RWPE2 (cell line): ENCODE measurements at places on chromosomes 2 and 18.

- no peak for DNase-seq
These were observed 55.5 kb downstream of the MAP4K4 start for GRCh38 chr2:101752716-101753616.

DNA sequence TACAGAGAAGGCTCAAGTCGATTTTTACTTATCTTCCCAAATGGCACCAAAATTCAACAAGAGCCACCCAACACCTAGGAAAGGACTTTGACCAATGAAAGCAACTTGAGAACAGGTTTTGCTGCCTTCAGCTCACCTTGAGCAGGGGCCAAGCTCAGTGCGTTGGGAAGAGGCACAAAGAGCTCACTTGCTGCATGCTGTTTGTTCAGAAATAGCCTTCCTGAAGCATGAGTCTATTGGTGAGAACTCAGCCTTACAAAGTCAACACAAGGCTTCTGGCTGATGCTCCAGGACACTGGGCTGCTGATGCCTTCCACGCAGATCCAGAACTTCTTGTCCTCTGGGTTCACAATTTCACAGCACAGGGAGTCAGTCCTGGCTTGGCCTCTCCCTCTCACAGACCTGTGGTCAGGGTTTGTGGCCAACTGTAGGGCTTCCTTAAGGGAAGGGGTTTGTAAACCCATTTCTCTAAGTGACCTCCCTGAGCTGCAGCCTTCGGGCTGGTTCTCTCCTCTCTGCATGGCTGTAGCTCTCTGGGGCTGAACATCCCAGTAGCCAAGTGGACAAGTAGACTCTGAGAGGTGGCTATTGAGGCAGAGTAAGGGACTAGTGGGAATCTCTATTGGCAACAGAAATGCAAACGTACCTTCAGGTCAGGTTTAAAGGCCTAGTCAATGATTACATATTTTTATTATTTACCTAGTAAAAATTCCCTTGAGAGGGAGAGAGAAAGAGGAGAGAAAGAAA is 124.7 kb upstream of the GATA6 start:
- DNase-seq = no peak

- no peak for DNase-seq
These were observed 223.6 kb downstream of the ALPK2 start for GRCh38 chr18:58405107-58405898.

DNA sequence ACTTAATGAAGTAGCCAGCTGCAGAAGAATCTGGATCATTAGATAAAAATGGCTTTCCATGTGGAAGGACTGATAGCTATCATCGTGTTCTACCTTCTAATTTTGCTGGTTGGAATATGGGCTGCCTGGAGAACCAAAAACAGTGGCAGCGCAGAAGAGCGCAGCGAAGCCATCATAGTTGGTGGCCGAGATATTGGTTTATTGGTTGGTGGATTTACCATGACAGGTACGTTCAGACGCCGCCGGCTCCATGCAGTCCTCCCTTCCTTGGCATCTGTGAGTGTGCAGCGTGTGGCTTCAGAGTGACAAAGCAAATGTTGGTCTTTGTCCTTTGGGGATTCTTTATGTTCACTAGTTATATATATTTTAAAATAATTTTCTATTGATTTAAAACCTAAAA is 1.8 kb downstream of the SLC5A7 start:
- no peak for DNase-seq

DNA sequence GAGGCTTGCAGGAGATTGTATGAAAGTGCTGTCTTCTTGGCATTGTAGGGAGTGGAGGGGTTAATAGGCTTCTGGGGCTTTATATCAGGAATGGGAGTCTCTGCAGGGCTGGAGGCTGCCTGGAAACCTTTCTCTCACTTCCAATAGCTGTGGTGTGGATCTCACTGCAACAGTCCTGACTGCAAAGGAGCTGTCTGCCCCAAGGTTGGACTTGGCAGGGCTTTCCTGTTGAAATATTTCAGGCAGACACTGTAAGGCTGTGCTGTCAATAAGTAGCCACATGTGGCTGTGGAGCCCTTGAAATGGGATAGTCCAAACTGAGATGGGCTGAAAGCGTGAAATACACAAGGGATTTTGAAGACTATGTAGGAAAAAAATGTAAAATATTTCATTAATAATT is 399.1 kb upstream of the SPRED2 start:
- no peak for DNase-seq

DNA sequence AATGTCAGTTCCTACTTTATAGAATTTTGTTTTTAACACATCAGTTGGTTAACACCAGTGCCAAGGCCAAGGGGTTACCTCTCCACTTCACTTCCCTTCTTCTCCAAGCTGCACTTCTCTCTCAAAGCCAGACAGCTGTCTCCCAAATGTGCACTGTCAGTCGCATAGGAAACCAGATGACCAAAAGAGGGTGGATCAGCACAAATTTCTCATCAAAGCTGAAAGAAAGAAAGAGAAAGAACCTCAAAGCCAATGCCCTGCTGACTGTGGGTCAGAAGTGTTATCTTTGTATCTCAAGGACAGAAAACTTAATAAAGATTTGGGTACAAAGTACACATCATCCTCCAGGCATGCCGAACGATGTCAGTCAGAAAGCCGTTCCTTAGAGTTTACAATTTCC is 32.2 kb downstream of the SPATS2L start:
- no peak for DNase-seq

- DNase-seq = no peak
These were observed 12.7 kb downstream of the ABCB11 start for GRCh38 chr2:169018390-169018789.

- DNase-seq = no peak
These were observed 108.6 kb upstream of the CWC22 start for GRCh38 chr2:180115675-180116074.

DNA sequence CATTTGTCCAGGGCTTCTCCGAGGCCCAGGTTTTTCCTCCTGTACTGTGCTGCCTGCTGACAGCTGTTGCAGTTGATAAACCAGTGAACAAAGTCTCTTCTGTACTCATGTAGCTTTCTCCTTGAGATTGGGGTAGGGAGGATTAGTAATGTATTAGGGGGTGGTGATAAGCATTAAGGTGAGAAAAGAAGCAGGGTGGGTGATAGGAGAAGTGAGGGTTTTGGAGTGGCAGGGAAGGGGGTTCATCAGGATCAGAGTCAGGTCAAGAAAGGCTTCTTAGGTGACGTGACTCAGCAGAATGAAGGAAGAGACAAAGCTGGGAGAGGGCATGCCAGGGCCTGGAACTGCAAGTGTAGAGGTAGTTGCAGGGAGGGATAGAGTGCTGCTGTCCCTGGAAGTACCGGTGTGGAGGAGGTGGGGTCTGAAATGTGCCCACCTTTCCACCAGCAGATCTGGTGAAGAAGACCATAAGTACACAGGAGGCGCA is 48.7 kb downstream of the PKP4 start:
- DNase-seq = no peak

- peak; percentile 36 for DNase-seq
These were observed 14.7 kb upstream of the OTOS start for GRCh38 chr2:240155048-240155744.

DNA sequence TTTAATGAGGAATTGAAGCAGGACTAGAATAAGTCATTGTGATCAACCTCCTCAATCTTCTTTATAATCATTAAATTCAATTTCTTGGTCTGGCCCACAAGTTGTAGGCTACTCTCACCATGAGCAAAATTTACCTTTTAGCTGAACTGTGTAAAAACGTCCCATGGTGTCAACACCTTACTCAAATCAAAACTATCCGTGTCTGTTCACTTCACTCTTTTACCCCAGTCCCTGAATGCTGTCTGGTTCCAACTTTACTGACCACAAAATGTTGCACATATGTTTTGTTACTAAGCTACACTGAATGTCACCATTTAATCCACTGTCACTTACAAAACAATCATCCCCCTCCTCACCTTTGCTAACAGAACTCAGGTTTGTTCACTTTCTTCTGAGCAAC is 951.6 kb upstream of the SLC39A10 start:
- DNase-seq = no peak

GRCh38 chr18:28715206-28715605 is 538.3 kb upstream of the CDH2 start:
- no peak for DNase-seq

DNA sequence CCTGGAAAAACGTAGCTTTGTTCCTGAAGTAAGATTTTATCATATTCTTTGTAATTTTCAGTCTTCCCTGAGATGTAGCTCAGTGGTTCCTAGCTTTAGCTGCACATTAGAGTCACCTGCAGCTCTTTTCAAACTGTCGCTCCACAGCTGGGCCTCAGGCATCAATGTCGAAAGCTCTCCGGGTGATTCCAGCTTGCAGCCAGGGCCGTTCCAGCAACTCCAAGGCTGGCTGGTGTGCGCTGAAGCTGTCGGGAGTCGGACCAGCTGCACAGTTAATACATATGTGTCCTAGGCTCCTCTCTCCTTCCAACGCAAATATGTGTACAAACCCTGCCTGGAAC is 609 bp upstream of the ZNF2 start:
- no peak for DNase-seq

DNA sequence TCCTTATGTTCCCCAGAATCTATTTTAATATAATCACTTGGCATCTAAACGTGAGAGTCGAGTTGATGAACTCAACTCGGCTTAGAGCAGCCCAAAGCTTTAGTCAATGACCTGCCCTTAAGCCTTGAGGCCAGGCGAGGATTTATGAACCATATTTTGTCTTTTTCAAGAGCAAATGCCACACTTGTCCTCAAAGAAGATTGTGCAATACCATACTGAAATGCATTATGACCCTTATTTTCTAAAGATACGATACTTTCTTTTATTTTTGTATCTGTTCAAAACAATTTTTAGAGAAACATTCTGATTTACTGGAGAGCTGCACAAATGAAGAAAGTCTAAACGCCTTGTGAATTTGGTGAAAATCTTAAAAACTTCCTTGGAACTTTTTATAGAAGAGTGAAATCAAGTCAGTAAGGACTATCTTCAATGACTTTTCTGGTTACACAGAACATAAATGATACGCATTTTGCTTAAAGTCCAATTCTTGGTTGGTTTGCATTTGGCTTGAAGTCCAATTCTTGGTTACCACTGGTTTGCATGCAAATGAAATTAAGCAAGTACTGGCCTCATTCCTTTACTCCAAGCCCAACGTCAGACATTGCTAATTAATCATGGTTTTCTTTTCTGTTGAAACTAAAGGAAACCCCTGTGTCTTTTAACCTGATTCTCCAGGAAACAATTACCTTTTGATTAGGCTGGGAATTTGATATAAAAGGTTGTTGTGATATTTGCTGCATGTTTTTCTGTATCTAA is 105.8 kb upstream of the CAVIN2 start:
- no peak for DNase-seq

GRCh38 chr2:161990036-161990435 is 84.0 kb downstream of the DPP4 start:
- DNase-seq = no peak
